Activated B cell treated with CpG ODN at 0.5 μM for 24 hours (primary cell): ENCODE measurements at places on chromosomes 1 and 21. TPM values are rescaled to one million over a fixed set of nuclear protein-coding genes. Genes with fewer than 3 reads are reported as not detected.

- peak; percentile 16 for DNase-seq
These were observed 228.9 kb upstream of the TMEM51 start for GRCh38 chr1:14924455-14925331.

DNA sequence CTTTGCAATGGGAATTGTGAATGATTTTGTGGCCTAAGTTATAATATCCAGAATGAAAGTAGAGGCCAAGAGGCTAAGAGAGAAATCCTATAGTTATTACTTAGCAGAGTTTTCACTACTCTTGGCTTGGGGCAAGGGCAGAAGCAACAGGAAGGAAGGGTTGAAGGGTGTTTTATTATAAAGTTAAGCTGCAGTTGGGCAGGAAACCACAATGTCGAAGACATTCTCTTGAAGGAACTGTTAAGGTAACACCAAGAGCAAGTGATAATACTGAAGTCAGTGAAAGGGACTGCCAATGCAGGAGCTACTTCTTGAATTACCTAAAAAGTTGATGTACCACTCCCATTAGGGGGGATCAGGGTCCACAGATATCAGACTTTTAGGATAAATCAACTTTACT lies 8.3 kb downstream of the XCL2 start:
- no peak for DNase-seq

DNA sequence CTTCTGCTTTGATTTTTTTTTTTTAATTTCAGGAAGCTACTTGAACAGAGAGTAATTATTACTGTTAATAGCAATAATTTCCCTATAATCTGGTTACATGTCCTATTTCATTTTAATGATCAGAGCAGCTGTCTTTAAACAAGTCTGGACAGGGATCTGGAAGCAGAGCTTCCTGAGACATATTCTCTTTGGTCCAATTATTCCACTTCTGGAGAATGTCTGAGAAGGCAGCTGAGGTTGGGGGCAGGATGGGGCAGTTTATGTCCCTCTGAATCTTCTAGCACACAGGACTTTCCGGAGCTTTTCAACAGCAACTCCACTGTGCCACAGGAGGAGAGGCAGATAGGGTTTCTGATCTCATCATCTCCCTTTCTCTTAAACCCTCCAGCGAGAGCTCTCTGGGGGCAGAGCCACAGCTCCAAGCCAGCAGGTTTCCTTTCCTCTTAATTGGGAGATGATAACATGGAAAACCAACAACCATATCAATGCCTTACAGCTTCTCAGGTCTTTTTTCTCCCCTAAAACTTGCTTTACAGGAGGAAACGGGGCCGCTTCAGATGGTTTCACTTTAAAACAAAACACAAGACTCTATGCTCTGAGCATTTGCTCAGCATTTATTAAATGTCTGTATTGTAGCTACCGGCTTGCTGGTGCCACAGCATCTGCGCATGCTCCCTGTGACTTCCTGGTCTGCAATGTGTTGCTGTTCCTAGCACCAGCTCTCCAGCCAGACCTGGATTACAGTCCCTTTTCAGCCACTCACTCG lies 425.7 kb upstream of the USP24 start:
- DNase-seq: no peak

DNA sequence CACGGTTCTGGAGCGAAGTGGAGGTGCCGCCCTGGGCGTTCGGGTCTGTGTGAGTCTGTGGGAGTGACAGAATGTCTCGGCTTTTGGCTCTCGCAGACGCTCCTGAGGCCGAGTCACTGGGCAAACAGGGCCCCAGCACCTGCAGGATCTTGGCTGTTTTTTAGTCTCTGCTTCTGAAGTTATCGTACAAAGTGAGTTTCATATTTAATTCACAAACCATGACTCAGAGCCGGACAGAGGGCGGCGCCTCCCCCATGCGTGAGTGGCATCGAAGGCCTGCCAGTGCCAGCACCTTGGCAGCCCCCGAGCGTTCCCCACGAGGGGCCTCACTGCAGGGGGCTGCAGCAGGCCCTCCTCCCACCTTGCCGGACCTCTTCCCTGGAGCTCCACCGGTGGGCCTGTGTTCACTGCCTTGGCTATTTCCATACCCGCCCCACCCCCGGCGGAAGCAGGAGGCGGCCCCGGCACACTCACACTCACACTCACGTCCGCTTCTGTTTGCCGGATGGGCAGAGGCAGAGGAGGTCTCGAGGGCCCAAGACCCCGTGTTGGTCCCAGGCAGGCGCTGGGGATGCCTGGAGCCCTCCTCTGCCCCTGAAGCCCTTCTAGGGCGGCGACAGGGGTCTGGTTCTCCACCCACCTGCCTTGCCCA lies 56.3 kb downstream of the MORN1 start:
- no peak for DNase-seq

DNA sequence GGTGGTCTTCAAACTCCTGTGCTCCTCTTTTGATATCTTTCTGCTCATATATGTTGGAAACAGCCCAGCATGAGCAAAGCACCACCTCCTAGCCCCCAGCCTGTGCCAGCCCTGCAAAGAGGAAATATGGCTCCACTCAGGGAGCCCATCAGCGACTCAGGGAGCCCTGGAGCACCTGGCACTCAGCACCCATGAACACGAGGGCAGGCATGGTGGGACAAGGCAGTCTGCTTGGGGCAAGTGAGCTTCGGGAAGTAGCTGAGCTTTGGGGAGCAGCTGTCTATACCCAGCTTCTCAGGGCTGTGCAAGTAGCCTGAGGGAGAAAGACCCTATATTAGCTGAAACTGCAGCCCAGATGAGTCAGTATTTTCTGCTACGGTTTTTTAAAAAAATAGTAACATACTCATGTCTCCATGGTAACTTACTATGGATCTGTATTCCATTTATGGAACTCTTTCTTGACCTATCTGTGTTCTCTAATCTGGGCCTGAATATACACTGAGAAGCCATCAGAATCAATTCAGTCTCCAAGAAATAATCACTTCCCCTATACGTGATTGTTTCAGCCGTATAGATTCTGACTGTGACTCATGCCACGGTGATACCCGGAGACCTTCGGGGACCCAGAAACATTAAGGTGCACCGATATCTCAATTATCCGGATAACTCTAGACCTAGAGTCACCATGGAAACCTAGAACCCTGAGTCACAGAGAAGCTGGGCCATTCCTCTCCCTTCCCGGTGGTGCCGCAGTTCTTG lies 1.5 kb upstream of the ETS2 start:
- DNase-seq: no peak

- DNase-seq: no peak
These were observed 3.1 kb downstream of the PRDM2 start for GRCh38 chr1:13703128-13703513.

FMO5 gene
- 1.5 and 1.8 TPM in 2 replicates for total RNA-seq
